Fibroblast of upper back skin (primary cell): ENCODE measurements at places on chromosomes 16 and 17.

DNA sequence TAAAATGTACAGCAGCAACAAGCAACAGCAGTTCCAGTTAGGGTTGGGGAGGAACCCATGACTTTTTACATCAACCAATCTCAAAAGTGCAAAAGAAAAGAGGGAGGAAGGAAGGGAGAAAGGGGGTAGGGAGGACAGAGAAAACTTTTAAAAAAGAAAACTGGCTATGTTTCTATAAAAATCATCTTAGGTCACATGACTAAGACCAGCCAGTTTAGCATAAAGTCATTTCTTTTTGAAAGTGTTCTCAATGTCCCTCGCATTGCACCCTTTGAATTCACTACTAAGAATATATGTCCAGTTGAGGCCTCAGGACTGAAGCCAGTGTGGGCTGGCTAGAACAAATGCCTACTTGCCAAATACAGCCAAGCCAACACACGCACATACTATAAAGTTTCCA, 28.9 kb downstream of the DCUN1D3 start:
- DNase-seq, result no peak

DNA sequence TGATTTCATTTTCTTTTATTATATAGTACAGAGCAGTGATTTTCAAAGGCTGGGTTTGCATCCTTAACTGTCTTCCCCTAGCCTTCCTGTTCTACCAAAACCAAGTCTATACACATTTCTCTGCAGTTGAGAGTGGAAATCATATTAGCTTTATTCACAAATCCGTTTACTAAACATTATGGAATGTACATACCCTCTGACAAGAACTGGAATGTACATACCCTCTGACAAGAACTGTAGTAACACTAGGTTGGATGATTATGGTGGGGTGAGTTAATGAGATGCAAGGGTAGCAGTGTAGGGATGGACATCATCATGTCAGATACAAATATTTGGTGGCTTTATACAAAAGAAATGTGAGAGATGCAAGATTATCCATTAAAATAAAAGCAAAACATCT, 154.8 kb downstream of the CYB561 start:
- peak; percentile 43 for DNase-seq

GRCh38 chr16:48231727-48232492, 12.2 kb upstream of the LONP2 start:
- DNase-seq, result peak; percentile 30

- peak; percentile 71 for DNase-seq
Observed at GRCh38 chr16:87062569-87063442, 254.4 kb downstream of the C16orf95 start.

DNA sequence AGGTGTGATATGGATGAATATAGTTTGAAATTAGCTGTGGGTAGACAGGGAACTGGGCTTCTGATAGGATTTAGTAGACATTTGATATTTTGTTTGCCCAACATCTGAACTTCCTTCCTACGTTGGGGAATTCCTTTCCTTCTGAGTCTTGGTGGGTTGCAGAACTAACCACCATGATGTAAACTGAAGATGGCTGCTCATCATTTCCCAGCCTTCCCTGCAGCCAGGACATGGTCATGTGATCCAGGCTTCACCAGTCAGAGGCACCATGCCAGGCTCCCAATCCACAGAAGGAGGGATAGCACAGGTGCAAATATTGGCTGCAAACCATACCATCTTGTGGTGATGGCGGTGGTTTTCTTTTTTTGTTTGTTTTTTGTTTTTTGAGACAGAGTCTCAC, 57.4 kb downstream of the EMP2 start:
- DNase-seq, result no peak

DNA sequence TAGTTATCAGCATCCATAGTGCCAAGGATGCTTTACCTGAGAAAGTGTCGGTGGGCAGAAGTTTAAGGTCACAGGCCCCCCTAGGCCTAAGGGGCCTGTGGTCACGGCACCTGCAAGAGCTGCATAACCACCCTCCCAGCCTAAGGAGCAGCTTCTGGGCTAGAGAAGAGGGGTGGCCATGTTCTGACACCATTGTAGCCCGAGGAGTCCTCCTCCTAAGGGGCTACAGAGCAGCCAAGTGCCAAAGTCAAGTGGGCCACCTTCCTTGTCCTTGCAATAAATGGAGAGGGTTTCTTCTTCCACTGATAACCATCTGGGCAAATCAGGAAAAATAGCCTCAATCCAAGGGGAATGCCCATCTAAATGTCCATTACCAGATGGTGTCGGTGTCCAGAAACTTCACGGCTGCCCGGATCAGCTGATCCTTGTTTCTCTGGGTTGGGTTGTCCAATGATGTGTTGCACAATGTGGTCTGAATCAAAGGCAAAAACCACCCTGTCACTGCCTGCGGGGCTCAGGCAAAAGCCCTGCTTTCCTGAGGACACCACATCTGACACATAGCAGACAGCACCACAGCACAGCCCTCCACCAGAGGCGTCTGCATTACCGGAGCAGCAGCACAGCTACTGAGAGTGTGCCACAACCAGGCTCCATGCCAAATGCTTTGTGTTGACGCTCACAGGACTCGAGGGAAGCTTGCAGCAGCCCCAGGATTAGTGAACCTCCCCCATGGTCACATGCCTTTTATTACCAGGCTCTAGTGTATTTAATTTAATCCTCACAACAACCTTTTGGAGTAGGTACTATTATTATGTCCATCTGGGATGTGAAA, 12.8 kb downstream of the ATPAF2 start:
- DNase-seq, result peak; percentile 80

DNA sequence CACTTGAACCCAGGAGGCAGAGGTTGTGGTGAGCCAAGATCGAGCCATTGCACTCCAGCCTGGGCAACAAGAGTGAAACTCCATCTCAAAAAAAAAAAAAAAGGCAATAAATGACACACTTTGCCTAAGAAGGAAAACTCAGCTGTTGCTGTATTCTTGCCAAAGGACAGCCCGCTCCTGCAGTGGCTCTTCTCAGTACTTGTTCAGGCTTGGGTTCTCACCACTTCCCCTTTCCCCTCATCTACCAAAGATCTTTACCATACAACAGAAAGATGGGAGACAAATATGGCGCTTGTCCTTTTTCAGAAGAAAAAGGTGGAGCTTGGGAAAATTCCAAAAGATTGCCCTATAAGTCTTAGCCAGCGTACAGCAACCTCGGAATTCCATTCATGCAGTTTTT, 58.5 kb downstream of the MYH13 start:
- no peak for DNase-seq

GRCh38 chr17:44094701-44095387, 24.3 kb downstream of the G6PC3 start:
- no peak for DNase-seq

GRCh38 chr17:74769856-74770497, 6.2 kb downstream of the NAT9 start:
- DNase-seq, result no peak

DNA sequence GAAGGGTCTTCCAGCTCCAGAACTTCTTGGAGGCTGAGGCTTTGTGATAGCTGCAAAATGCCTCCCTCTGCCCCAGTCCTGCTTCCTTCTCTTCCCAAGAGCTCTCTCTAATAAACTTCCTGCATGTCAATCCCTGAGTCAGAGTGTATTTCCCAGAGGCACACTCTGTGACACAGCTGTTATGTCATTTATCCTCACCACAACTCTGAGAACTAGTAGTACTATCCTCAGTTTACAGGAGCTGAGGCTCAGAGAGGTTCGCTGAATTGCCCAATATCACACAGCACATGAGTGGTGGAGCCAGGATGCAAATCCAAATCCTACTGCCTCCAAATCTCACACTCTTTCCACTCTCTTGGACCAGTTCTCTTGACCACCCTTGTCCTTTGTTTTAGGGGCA, 20.0 kb downstream of the UNC45B start:
- DNase-seq, result peak; percentile 1

DNA sequence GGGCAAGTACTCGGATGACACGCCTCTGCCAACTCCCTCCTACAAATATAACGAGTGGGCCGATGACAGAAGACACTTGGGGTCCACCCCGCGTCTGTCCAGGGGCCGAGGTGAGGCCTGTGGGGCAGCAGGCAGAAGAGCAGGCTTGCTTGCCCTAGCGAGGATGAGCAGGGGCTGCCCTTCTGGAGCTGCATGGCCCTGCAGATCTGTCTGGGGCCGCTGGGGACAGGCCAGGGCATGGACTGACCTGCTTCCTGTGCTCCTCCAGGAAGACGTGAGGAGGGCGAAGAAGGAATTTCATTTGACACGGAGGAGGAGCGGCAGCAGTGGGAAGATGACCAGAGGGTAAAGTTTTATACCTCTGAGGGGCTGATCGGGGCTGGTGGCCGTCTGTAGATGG, 5.3 kb downstream of the DHX38 start:
- no peak for DNase-seq

- DNase-seq, result no peak
Observed at GRCh38 chr17:7262192-7262934, at the start of gene CLDN7. CLDN7 (minus strand) TSS chr17:7262478; CDS start chr17:7262043, 435 bp downstream.

GRCh38 chr16:67186550-67186950, 2.8 kb upstream of the MATCAP1 start:
- no peak for DNase-seq

GRCh38 chr17:72176516-72176851, 55.7 kb downstream of the SOX9 start:
- DNase-seq, result no peak

DNA sequence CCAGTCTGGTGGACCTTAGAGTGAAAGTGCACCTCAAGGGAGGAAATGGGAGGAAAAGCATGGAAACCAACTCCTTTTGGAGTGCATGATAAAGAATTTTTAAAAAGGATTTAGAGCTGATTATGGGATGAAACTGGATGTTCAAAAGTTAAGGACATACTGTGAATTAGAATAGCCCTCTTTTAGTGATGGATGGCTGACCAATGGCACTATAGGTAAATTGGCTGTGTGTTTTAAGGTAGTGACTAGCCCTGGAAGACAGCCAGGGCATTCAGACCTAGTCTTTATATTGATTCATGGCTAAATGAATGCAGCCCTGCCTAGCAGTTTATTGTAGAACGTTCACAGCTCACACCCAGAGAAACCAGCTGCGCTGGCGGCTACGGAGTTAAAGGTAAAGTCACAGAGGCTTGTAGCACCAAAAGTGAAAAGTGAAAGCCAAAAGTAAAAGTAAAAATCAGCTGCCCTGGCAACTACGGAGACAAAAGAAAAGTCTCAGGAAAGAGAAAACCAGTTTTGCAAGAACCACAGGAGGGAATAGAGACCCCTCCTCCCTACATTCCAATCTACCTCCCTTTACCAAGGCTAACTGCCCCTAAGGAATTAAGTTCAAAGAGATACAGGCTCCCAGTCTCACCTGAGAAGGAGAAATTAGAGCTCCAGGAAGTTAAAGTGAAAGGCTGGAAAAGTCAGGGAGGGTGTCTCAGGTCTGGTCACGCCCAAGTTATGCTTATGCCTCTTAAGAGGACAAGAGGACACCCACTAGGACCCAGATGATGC, 21.8 kb downstream of the ACSM1 start:
- DNase-seq, result no peak

- peak; percentile 12 for DNase-seq
Observed at GRCh38 chr17:34452769-34453168, 89.7 kb upstream of the CCL1 start.

GRCh38 chr17:43334738-43335402, 63.9 kb upstream of the ARL4D start:
- DNase-seq, result no peak

- DNase-seq, result peak; percentile 61
Observed at GRCh38 chr17:55546991-55547664, 35.9 kb upstream of the SMIM36 start.

DNA sequence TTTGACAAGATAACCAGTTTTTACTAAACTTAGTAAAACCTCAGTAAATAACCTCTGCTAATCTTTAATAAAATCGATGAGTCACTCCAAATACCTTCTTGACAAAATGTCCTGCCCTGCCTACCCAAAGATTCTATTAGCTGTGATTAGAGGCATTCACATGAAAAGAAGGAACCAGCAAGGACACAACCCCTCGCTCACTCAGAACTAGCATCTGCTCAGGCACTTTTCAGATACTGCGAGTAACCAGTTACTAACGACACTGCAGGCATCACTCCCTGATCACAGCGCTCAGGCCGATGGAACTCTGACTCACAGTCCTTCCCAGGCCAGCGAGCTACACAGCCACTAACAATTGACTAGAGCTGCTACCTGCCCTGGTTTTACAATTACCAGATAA, 24.3 kb downstream of the PELP1 start:
- peak; percentile 39 for DNase-seq

DNA sequence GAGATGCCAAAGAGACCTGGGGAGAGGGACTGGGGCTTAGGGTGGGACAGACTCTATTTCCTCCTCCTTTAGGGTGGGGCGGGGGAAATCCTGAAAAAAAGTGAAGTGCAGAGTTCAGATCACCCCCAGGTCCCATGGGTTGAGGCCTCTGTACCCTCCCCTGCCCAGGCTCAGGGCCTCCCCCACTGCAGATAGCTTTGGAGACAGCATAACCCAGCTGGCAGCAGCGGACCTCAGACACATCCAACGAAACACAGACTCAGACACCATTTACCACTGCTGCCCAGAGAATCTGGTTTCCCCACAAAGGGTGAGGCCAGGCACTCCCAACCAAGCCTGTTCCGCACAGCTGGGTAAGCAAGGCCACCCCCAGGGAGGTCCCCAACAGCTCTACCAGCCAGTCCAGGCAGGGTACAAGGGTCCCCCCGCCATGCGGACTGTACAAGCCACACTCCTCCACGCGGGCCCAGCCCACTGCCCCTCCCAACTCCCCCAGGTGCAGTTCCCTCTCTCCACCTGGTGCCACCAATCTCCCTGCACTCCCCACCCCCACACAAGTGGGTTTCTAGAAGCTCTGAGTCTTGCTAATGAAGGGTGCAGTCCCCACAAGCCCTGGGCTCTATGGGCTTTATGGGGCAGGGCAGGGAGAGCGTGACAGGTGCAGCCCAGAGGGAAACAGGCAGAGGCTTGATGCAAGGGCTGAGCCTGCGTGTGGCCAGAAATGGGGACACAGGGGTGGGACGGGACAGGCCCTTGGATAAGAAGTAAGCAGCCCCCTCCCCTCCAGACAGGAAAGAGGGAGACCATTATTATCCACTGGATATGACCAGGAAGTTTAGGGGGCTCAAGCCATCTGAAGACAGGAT, 8.9 kb downstream of the RHBDF2 start:
- DNase-seq, result no peak

- no peak for DNase-seq
Observed at GRCh38 chr16:70512456-70512855, 10.9 kb downstream of the COG4 start.

- DNase-seq, result no peak
Observed at GRCh38 chr16:23594186-23594585, 1.9 kb downstream of the NDUFAB1 start.

GRCh38 chr16:2455081-2455845, 4.6 kb upstream of the TEDC2 start:
- DNase-seq, result no peak
